EL (cell line): ENCODE measurements at places on chromosomes 3 and 15.

DNA sequence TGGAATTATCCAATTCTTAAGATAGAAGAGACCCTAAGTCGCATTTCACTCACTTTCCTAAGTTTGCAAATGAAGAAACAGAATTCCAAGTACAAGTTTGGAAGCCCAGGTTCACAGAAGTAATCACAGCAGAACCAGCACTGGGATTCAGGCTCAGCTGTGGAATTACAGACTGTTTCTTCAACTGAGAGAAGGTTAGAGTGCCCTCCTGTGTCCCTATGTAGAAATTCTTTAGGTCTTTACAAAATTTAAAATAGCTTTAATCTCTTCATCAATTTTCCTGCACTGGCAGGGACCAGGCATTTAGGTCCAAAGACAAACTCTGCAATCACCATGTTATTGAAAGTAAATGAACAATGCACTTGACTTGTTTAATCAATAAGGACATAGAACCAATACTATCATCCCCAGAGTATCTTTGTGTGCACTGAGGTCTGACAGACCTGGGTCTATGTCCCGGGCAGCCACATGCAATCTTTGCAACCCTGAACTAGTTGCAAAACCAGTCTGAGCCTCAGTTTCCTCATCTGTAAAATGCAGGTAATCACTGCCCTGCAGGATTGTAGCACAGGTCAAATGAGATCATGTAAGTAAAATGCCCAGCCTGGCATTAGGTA is 96.3 kb upstream of the ZBED2 start:
- DNase-seq = peak; percentile 66

DNA sequence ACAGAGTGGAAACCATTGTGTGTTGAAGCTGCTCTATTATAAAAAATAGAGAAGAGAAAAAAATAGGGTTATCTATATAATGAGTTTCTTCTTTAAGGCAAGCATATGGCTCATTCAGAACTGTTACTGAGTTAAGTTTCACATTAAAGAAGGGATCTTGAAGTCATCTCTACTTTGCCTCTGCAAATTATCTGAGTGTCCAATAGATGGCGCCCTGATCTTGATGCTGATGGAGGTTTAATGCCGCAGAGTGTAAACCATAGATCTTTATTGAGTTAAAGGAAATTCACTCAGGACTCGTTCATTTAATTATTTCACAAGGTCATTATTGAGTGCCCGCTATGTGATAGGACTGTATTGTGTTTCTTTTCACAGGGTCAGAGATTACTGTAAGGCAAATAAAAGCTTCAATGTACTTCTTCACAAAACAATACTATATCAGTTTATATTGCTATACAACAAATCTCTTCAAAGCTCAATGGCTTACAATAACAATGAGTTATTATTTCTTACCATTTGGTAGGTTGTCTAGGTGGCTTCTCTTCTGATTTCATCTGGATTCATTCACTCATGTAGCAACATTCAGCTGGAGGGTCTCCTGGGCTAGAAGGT is 171.4 kb downstream of the NSUN3 start:
- peak; percentile 52 for DNase-seq

DNA sequence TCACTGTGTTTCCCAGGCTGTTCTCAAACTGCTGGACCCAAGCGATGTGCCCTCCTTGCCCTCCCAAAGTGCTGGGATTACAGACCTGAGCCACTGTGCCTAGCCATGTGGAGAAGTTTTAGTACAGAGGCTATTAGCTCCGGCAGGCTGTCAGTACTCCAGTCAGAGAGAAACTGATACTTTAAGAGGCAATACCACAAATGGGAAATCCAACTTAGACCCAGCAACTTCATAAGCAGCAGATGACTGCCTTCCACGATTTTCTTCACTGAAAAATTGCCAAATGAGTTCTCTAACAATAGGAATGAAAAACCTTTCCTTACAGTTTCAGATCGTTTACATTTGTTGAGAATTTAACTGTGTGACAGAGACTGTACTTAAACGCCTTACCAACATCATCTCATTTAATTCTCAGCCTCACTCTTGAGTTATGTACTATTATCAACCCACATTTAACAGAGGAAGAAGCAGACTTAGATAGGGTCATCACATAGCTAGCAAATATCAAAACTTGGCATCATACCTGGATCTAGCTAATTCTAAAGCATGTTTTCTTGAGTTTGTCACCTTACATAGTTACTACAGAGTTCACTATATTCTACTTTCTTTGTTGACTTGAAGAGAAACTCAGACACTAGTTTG is 127.4 kb downstream of the TCF12 start:
- no peak for DNase-seq

GRCh38 chr3:22012471-22012870 is 261.5 kb upstream of the ZNF385D start:
- peak; percentile 11 for DNase-seq

DNA sequence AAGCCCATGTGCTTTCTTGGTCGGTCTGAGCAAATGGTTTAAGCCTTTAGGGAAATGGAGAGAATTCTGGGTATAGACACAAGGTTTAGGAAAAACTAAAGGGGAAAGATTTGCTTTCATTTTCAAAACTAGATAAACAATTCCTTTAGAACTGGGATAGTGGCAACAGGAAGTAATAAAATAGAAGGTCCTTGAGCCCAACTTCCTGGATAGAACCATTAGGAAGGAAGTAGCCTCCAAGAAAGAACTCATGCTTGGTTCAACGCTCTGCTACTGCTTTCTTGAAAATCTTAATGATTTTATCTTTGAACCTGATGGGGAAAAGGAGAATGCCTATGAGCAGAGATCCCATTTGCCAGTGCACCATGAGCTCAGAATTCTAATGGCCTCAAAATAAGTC is 147.0 kb upstream of the THRB start:
- no peak for DNase-seq

DNA sequence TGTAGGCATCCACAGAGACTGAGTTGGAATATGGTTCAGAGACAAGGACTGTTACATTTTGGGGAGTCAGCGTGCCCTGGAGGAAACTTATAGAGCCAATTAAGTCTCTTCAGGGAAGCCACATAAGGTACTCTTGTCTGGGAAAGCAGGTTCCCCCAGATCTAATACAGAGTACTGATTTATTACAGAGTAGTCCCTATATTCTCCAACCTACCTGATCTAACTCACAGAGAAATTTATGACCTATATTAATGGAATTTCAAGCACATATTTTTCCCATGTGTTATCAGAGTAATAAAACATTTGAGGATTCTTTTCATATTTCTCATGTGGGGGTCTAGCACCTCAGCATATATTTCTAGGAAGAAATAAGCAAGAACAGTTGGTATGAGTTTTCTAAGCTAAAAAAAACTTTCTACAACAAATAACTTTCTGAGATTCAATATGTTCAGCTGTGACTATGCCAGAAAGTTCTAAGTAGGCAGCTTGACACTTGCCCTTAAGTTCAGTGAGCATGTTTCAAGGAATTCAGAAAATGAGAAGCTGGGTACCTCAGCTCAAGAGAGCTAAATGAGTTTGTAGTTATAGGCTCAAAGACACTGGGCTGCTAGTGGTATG is 75.3 kb upstream of the COL8A1 start:
- DNase-seq = peak; percentile 94

DNA sequence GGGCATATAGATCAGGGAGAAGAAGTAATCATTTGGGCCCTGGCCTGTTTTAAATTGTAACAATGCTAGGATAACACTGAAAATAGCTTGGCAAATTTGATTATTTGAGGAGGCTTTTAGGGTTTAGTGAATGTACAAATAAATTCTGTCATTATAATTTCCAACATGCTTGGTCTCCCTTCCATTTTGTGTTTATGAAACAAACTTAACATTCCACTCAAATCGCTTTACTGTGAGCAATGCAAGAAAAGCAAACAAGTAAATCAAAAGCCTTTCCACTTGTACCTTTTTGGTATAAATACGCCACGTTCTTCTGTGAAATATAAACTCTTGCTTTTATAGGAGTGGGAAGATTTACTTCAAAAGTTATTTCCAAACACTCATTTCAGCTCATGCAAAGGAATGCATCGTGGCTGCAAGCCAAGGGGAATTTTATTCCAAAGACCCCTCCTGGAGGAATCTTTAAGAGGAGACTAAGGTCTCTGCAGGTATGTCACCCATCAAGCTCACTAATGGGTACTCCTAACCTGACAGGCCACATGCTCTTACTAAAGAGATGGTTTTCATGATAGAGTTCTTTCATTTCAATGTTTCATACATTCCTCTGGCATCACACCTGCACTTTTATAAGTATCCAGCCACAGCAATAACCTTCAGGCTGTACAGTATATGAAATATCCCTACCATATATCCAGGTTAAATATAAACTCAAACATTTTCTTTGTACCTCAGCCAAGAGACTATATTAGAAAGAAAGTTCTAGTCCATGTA is 115.2 kb downstream of the P3H2 start:
- DNase-seq = no peak

DNA sequence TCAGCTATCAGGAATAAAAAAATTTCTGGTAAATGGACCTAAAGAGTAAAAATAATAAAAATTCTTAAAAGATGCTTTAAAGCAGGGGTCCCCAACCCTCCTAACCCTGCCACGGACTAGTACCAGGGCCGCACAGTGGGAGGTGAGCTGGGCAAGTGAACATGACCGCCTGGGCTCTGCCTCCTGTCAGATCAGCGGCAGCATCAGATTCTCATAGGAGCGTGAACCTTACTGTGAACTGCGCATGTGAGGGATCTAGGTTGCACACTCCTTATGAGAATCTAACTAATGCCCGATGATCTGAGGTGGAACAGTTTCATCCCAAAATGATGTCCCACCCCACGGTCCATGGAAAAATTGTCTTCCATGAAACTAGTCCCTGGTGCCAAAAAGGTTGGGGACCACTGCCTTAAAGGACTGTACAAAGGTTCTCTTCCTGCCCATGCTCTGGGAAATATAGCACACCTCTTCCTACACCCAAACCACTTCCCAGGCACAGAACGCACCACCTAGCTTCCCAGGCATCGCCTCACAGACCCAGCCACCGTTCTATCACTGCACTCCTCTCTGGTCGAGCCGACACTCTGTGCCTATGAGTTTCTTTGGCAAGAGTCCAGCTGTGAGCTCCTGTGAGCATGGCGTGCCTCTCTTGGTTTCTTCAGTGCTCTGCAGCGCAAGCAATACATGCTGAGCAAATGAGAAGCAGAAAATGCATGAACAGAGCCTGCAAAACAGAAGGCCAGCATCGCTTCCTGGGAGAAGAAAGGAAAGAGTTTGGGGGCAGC is 104.9 kb downstream of the OCA2 start:
- DNase-seq = no peak

- DNase-seq = no peak
Observed at GRCh38 chr3:50296721-50297383, 2.4 kb downstream of the HYAL3 start.

GRCh38 chr3:172515130-172515918 is 7.9 kb downstream of the TNFSF10 start:
- no peak for DNase-seq

DNA sequence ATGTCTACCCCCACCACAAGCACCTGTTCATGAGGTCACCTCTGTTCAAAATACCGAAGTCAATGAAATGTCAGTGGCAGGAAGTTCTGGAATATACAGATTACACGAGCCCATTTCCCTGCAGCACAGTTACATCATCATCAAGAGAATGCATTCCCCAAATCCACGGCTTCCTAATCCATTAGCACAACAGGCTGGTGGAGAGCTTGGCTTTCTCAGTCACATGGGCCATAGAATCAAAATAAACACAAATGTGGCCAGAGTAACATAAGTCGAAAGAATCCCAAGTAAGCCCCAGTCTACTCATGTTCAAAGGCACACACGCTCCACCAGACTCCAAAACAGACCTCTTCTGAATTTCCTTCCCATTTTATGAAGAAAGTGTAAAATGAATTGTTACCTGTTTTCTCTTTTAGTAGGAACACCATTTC is 419.3 kb downstream of the MAGI1 start:
- peak; percentile 31 for DNase-seq

GRCh38 chr3:65811086-65811761 is 227.5 kb downstream of the MAGI1 start:
- DNase-seq = no peak

DNA sequence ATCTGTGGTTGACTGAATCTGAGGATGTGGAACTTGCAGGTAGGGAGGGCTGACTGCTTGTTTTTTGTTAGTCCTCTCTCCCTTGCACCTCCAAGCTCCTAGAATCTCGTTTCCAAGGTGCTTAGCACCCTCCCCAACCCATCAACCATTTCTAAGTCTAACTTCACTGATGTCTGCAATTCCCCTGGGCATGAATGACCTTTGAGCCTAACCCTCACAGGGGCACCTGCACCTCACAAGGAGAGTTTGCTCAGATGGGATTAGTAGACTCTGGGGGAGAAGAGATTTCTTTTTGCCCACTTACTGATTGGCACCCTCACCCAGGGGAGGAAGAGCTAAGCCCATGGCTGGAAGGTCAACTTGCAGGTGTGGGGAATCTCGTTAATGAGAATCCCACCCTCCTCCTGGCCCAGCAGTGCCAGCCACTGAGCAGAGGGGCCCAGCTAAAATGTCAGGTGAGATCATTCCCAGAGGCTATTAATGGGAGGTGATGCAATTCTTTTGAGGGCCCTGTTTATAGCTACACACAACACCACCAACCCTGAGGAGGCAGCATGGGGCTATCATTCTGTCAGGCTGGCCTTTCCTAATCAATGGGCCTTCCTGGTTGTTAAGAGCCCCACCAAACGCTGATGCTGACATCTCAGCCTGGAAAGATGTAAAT is 81.6 kb upstream of the HERC1 start:
- DNase-seq = no peak

GRCh38 chr3:64494526-64494925 is 193.3 kb downstream of the ADAMTS9 start:
- no peak for DNase-seq

DNA sequence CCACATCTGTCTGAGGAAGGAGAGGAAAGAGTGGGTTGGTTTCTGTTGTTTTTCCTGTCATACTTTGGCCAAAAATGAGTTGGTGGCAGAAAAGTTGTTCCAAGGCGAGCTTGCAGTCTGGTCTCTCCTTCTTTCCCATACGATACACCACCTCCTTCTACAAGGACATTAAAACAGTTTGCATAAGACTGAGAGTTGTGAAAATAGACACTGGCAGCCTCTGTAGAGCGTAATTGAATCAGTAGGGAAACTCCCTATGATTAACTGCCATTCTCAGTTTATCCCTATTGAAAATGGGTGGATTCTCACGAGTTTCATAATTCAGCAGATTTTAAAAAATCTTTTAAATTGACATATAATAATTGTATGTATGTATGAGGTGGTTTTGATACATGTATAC is 3.7 kb upstream of the LSG1 start:
- DNase-seq = no peak

- DNase-seq = no peak
Observed at GRCh38 chr15:92653366-92653765, 2.2 kb downstream of the FAM174B start.

DNA sequence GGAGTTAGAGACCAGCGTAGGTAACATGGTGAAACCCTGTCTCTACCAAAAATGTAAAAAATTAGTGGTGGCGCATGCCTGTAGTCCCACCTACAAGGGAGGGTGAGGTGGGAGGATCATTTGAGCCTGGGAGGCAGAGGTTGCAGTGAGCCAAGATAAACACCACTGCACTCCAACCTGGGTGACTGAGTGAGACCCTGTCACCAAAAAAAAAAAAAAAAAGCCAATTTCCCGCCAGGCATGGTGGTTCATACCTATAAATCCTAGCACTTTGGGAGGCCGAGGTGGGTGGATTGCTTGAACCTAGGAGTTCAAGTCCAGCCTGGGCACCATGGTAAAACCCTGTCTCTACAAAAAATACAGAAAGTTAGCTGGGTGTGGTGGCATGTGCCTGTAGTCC is 6.9 kb downstream of the CNOT10 start:
- no peak for DNase-seq

- DNase-seq = peak; percentile 94
Observed at GRCh38 chr3:31981206-31982181, at the start of the genes OSBPL10 and ZNF860. Gene OSBPL10, minus strand, starts transcription at chr3:31981262. Its CDS starts 83 bp downstream, at chr3:31981179. Gene ZNF860, plus strand, starts transcription at chr3:31981750. Its CDS starts 7,330 bp downstream, at chr3:31989080.
